Stimulated activated CD4-positive, alpha-beta T cell treated with anti-CD3 and anti-CD28 coated beads, Interleukin-1b, Interleukin-23, amount 100 ng/mL, for 1 hour (primary cell): ENCODE measurements at places on chromosomes 6 and 20.

- no peak for DNase-seq
These were observed 153.1 kb downstream of the GMPR start for GRCh38 chr6:16391451-16391912.

DNA sequence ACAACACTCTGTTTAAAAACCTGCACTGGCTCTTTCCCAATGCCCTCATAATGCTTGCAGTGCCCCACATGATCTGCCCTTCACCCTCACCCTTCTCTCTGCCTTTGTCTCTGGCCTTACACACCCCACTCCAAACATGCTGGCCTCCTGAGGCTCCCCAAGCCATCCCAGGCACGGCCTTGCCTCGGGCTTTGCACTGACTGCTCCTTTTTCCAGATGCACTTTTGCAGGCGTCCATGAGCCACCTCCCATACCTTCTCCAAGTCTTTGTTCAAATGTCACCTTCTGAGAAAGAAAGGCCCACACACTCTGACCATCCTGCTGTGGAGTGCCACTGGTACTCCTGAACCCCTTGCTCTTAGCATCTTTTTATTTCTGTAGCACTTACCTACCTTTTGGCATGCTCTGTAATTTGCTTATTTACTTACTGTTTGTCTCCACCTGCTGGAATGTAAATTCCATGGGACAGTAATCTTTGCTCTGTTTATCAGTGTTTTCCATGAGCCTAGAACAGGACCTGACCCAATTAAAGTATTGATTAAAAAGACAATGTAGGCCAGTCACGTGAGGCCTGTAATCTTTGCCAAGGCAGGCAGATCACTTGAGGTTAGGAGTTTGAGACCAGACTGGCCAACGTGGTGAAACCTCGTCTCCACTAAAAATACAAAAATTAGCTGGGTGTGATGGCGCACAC, 30.7 kb downstream of the GFRA4 start:
- no peak for DNase-seq

GRCh38 chr6:45609141-45609638, 231.5 kb upstream of the SUPT3H start:
- no peak for DNase-seq

- DNase-seq, result no peak
These were observed 8.7 kb downstream of the MMP24OS start for GRCh38 chr20:35269055-35269781.

DNA sequence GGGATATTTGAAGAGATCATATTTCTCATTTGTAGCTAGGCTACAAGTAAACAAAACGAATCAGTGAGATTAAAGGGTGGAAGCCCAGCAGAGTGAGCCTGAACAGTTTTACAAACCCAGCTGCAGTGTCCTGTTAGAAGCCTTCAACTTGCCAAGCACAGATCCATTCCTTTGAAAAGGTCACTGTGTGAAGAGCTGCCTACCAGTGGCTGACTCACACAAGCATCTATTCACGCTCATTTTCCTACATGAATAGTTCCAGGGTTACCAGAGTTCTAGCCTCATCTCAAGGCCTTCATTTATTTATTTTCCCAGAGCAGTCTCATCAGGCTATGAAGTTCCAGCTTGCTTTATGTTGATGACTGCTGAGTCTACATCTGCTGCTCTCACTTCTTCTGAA, 25.7 kb upstream of the MLIP start:
- no peak for DNase-seq

GRCh38 chr6:1296542-1296941, 15.4 kb upstream of the FOXQ1 start:
- DNase-seq, result no peak

- DNase-seq, result no peak
These were observed 2.6 kb upstream of the MUC22 start for GRCh38 chr6:31007694-31008093.

DNA sequence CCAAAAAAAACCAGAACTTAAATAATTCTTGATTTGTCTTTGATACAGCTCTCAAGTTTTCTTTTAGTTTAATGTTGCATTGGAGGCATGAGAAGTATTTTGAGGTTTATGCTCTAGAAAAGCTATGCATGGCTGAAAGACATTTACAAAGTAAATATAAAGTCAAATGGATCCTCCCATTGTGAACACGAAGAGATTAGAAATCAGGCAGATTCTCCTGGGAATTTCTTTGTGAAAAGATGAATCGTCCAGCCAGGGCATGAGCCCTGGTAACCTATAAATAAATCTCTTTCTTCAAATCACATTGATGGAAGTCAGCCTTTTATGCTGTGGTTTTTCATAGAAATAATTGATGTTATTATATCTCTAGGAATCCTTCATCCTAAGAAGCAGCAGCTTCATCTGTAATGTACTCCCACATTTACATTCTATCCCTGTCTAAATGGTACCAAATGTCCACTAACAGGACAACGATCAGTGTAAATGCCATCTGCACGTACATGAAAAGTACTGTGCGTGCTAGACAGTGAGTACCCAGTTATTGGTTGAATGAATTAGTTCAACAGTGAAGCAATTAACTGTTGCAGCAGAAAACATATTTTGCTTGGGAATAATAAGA, 143.6 kb downstream of the ALDH8A1 start:
- no peak for DNase-seq

GRCh38 chr20:4427940-4428586, 293.6 kb upstream of the PRND start:
- no peak for DNase-seq

GRCh38 chr6:90285611-90286381, 10.8 kb downstream of the BACH2 start:
- no peak for DNase-seq

- DNase-seq, result no peak
These were observed 15.5 kb downstream of the BAG6 start for GRCh38 chr6:31636698-31637596.

DNA sequence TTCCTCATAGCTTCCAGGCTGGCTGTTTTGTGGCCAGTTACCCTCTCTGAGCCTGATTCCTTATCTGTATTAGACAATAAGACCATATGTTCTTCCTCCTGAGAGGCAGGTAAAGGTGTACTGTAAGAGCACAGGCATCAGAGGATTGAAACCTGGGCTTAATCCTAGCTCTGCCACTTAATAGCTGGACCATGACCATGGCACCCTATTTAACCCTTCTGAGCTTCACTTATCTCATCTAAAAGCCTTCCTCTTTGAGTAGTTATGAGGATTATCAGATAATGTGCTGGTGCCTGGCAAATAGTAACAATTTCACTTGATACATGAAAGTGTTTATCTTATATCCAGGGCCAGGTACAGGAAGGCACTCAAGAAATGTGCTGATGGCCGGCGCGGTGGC, 34.9 kb downstream of the BCL2L1 start:
- DNase-seq, result no peak

GRCh38 chr20:9388160-9388812, 126.1 kb upstream of the LAMP5 start:
- no peak for DNase-seq

DNA sequence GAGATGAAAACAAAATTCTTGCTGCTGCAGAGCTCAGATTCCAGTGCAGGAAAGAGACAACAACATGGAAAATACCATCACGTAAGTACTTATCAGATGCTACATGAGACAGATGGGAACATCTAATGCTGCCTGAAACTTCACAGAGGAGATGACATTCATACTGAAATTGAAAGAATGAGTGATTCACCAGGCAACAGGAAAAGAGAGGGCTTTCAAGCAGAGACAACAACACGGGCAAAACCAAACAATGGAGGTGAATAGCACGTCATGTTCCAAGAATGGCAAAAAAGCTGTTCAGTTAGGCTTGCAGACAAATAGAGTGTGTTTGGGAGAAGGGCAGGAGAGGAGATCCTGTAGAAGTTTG, 39.3 kb downstream of the GTF2H5 start:
- DNase-seq, result no peak

DNA sequence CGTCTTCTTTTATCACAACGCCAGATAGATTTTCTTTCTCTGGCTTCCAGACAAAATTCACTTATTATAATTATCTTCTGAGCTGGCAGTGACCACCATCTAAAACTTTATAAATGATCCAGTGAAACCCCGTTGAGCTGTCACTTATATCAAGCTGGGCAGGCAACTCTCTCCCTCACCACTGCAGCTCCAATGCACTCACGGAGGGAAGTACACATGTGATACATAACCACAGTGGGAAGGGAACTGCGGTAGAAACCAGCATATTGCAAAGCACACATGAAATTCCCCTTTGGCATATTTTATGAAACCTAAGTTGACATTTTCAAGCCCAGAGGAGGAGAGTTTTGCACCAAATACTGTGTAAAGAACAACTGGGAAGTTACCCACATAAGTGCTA, 536.9 kb downstream of the HACE1 start:
- no peak for DNase-seq

DNA sequence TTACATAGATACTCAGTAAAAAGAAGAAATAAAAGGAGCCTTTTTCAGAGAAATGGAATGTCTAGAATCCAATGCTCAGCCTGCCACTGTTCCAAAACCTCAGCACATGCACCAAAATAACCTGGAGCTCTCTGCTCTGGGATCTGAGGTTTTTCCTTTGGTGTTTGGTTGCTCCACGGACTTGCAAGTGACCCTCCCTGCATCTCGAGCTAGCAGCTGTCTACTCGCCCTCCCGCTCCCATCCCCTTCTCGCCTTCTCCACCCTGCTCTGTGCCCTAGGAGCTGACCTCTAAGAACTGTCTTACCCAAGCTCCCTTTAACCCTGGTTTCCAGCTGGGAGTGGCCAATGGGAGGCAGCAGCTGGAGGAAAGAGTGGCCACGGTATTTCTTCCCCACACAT, 35.1 kb upstream of the FAM210B start:
- no peak for DNase-seq

- DNase-seq, result peak; percentile 61
These were observed at the start of gene CST7 for GRCh38 chr20:24948939-24949679. Gene CST7, plus strand, starts transcription at chr20:24949269. Its CDS starts 237 bp downstream, at chr20:24949506.

DNA sequence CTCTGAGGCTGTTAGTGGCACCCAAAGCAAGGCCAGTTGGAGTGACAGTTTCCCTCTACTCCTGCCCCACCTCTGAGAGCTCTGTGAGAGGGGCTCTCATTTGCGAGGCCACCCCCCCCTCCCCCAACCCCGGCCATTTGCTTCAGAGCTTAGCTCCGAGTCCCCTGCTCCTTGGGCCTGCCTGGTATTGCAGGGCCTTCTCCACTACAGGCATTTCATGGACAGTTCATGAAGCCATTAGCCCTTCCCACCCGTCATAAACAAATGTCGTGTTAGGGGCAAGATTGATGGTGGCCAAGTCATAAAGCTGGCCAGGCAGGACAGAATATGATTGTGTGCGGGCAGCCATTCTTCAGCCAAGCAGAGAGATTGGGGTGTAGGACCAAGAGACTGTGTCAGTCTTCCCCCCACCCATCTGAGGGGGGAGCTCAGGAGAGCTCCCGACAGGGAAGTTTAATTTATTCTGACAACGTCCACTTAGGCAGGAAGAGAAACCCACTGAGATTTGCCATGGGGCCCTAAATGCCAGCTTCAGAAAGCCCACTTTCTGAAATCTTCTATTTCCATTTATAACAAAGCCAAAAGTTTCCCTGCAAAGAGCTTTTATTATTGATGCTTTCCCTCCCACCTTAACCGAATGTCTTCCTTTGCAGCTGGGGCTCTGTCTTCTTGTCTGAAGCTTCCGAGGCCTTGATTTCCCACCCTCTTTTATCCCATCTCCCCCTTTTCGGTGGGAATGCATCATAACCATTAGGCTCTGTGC, 7.2 kb downstream of the FOXC1 start:
- no peak for DNase-seq

DNA sequence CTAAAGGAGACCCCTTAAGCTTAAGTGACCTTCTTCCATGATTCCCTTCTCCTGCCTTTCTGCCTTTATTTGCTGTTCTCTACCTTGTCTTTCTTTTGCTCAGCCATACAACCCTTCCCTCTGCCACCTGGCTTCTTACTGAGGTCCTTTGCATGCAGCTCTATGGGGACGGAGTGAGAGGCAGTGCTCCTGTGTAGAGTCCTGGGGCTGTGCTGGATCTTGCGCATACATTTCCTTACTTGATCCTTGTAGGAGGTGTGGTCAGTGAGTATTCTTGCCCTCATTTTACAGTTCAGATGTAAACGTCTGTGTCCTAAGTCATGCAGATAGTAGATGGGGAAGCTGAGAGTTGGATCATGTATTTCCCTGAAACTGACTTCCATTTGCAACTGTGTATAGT, 5.7 kb downstream of the SASH1 start:
- no peak for DNase-seq

DNA sequence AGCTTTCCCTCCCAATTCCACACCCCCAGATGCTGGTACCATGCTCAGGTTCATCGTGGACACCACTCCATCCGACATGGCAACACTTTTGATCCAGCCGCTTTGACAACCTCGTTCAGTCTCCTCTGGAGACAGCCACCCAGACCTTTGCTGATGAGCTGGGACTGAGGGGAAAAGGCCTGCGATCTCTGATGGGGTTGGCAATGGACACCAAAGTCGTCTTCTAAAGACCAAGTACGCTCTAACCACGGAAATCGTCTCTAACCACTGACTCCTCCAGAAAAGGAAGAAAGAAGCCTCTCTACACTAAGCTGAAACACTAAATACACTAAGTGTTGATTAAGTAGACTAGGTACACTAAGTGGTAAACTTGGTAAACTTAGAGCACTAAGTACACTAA, 26.1 kb upstream of the HLA-E start:
- no peak for DNase-seq

- no peak for DNase-seq
These were observed 2.2 kb upstream of the BFSP1 start for GRCh38 chr20:17533396-17533795.

DNA sequence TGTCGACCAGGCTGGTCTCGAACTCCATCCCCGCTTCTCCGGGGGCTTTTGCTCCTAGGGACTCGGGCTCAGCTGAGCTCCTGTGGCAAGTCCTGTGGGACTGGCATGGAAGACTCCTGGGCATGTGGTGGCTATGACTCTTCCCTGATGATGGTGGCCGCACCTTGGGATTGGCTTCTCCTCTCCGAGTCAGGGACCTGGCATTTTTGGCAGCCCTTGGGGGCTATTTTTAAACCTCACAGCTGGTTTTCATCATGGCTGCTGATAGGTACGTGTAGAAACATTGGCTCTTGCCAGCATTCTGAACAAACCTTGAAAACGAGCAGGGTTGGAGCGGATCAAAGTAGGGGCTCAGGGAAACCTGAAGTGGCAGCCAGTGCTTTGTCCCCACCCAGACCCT, 54.1 kb downstream of the RBM38 start:
- DNase-seq, result no peak

GRCh38 chr6:26457806-26458688, at the start of gene BTN2A1:
Gene BTN2A1, plus strand, starts transcription at chr6:26457955. Its CDS starts 682 bp downstream, at chr6:26458637.
- DNase-seq, result peak; percentile 23

- no peak for DNase-seq
These were observed 32.8 kb upstream of the FOXA2 start for GRCh38 chr20:22617160-22617559.
